H9 (cell line): ENCODE measurements at places on chromosomes 7 and 10.

DNA sequence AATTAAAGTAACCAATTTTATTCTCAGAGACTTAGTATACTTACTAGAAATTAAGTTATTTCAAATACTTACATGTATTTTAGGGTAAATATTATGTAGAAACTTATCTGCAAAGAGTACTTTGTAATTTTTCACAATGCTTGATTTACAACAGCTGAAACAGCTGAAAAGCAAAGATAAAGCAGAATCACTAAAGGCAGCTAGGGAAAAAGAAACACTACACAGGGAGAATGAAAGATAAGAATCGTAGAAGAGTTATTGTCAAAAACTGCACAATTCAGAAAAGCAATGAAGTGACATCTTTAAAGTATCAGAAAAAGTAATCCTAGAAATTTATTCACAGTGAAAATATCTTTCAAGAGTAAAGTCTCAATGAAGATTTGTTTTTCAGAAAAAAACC, 69.7 kb upstream of the ZNF804B start:
- no peak for DNase-seq

DNA sequence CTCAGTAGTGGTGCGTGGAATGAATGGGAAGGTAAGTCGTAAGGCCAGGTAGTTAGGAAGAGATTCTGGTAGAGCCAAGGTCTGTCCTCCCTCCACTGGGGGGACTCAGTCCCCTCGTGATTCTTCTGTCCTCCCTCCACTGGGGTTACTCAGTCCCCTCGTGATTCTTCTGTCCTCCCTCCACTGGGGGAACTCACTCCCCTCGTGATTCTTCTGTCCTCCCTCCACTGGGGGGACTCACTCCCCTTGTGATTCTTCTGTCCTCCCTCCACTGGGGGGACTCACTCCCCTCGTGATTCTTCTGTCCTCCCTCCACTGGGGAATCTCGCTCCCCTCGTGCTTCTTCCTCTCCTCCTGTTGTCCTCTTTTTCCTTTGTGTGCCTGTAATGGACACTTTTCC, 125.1 kb downstream of the CELF2 start:
- no peak for DNase-seq

GRCh38 chr7:123629281-123629680, 26.4 kb upstream of the LMOD2 start:
- no peak for DNase-seq

DNA sequence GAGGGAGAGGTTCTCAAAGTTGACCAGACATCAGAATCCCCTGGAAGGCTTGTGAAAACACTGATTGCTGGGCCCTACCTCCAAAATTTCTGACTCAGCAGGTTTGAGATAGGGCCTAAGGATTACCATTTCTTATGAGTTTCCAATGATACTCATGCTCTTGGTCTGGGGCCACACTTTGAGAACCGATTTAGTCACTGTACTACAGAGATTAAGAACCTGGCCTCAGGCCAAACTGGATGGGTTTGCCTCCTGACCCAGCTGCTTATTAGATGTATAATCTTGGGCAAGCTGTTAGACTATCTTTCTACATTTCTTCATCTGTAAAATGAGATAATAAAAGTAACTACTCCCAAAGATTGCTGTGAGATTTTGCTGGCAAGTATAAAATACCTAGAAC, 77.1 kb upstream of the SCIN start:
- DNase-seq: no peak

GRCh38 chr7:156751319-156751718, 110.7 kb downstream of the RNF32 start:
- DNase-seq: no peak

DNA sequence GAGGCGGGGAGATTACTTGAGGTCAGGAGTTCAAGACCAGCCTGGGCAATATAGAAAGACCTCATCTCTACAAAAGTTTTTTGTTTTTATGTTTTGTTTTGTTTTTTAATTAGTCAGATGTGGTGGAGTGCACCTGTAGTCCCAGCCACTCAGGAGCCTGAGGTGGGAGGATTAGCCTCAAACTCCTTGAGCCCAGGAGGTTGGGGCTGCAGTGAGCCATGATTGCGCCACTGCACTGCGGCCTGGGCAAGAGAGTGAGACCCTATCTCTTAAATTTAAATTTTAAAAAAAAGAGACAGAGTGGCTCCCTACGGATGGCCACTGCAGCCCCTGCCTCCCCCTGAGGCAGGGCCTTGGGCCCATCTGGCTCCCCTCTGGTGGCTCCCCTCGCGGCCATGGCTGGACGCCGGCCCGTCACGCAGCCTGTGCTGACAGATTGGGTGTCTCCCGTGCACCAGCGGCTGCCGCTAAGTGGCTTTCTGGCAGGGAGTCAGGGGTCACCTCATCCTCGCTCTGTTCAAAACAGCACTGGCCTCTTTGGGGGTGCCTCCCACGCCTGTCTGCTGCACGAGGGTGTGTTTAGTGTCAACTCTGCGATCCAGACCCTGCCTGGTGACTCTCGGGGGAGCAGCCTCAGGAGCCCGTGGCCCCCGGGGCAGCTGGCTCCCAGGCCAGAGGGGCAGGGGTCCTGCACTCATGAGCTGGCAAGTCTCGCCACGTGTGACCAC, 44.4 kb upstream of the ELN start:
- no peak for DNase-seq

- no peak for DNase-seq
Observed at GRCh38 chr7:69996121-69996520, 397.8 kb downstream of the AUTS2 start.

- DNase-seq: no peak
Observed at GRCh38 chr7:112638675-112639400, 151.4 kb downstream of the TMEM168 start.

GRCh38 chr7:157405914-157406810, 69.4 kb downstream of the DNAJB6 start:
- DNase-seq: no peak

GRCh38 chr10:130371666-130372065, 235.5 kb downstream of the GLRX3 start:
- DNase-seq: no peak

GRCh38 chr7:116439841-116440549, 59.5 kb upstream of the CAV2 start:
- no peak for DNase-seq

DNA sequence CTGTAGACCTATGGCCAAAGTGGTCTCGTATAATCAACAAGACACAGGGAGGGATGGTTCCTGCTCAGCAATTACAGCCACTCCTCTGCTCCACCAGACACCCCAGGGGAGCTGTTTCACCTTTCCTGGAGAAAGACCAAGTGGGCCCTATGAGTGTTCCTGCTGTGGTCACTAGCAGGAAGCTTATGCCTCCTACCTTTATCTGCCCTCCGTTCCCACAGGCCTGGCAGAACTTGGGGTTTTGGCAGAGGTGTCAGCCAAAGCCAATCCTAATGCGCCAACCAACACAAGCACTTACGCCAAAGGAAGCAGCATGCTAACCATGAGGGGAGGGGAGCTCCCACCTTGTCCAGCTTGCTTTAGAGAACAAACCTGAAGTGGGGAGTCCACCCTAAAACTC, 31.2 kb downstream of the XPNPEP1 start:
- DNase-seq: peak; percentile 21

DNA sequence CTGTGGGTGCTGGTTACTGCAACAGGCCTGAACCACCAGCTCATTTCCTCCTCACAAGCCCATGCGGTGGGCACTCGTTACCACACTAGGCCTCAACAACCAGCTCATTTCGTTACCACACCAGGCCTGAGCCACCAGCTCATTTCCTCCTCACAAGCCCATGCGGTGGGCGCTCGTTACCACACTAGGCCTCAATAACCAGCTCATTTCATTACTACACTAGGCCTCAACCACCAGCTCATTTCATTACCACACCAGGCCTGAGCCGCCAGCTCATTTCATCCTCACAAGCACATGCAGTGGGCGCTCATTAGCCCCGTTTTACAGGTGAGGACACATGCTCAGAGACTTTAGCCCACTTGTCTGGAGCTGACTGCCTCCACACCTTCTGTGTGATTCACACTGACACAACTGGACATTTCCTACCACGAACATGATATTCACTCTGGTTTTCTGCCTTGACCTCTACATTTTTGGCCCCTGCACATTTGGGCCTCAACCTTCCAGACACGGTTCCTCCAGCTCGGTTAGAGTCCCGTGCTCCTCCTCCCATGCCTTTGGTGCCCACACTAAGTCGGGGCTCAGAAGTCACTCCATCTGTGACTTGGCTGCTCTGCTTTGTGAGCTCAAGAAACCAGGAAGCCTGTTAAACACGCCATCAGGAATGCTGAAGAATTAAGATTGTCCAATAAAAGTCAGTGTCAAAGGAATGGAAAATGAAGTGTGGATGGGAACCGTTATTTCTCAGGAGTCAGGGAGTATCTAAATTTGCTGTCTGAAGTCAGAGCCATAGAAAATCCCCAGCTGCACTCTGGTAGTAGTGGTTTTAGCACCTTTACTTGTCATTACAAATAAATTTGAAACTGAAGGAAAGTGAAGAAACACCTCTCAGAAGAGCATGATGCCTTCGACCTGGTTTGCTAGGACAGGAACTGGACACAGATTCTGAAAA, 55.8 kb upstream of the LANCL2 start:
- DNase-seq: no peak

DNA sequence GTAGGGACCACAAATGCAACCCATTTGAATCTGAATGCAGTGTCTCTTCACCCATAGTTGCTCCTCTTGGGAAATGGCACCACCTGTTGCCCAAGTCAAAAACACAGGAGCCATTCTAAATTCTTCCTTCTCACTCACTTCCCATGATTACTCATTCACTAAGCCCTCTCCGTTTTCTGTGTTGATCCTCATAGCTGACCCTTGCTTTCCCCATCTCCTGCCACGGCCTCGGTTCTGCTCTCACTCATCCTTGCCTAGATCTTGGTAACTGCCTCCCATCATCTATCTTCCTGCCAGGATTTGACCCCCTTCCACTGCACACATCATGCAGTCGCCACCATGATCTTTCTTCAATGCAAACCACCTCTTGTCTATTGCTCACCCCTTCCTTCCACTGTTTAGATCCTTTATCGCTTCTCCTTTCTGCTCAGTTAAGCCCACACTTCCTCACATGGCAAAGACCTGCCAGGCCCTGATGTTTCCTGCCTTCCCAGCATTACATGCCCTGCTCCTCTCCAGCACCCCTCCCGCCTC, 19.0 kb upstream of the CPN1 start:
- no peak for DNase-seq

- DNase-seq: no peak
Observed at GRCh38 chr10:24858288-24859270, 93.8 kb downstream of the PRTFDC1 start.

GRCh38 chr7:155122831-155123230, 52.7 kb downstream of the HTR5A start:
- DNase-seq: no peak

DNA sequence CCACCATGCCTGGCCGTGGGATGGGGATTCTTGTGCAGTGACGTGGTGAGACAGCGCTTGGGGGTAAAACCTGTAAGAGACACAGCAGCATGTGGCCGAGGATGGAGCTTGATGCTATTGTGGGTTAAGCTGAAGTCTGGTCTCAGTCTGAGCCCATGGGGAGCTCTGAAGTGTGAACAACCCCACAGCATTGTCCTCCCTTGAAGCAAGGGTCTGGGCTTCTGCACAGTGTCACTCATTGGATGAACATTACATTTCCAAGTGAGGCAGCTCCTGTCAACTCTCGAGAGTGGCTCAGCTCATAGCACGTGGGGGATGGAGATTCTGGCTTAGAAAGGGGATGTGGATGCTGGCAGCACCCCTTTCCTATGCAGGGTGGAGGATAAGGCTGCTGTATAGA, 32.2 kb upstream of the ZNF438 start:
- DNase-seq: no peak

GRCh38 chr10:33336582-33337325, 2.3 kb upstream of the NRP1 start:
- DNase-seq: peak; percentile 48

DNA sequence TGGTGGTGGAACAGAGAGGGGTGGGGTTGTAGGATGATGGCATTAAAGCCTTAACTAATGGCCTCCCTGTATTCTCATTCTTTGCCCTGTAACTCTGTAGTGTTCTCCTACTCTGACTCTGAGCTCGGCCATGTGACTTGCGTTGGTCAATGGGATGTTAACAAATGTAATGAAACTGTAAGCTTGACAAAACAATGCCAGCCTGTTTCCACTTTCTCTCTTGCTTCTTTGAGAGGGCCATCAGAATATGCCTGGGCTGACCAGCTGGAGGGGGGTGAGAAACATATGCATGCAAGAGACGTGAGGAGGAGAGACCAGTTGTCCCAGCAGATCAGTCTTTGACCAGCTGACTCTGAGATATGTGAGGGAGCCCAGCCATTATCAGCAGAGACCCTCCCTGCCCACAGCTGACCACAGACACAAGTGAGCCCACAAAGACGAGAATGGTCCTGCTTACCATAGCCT, 100.6 kb downstream of the ICA1 start:
- no peak for DNase-seq

GRCh38 chr10:114902151-114902550, 35.8 kb upstream of the TRUB1 start:
- no peak for DNase-seq

- DNase-seq: no peak
Observed at GRCh38 chr7:33711231-33712019, 193.9 kb upstream of the BMPER start.

DNA sequence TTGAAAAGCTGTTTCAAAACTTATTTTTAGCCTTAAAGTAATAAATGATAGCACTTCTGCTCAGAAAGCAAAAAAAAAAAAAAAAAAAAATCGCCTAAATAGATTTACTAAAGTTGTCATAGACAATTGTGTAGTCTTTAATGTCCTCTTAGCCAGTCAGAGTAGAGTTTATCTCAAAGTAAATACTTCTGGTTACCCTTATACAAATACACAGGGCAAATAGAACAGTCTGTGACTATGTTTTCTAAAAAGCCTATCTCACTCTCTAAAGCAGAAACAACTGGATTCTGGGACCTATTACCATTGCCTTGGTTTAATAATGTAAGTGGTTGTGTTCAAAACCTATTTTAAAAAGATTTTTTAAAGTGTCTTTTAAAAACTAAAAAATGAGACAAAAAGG, 156.2 kb upstream of the THSD7A start:
- no peak for DNase-seq

- no peak for DNase-seq
Observed at GRCh38 chr7:82044497-82045080, 274.7 kb upstream of the HGF start.

DNA sequence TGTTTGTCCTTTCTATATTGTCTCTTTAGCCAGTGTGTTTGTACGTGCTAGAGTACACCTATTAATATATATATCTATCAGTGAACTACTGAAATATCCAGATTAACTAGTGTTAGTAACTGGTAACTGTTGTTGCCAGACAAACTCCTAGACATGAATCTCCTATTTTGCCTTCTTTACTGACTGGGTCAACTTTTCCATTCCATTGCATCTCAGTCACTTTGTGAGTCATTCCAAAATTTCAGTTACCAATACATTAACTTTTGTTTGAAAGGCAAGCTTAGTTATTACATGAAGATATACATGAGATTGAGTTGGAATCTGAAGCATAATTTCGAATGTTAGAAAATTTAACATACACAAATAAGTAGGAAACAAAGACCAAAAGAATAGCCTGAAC, 51.4 kb downstream of the BTAF1 start:
- DNase-seq: no peak

GRCh38 chr10:30973737-30974136, 57.9 kb downstream of the ZNF438 start:
- no peak for DNase-seq

GRCh38 chr7:98209166-98209920, 1.9 kb upstream of the BHLHA15 start:
- DNase-seq: no peak

- DNase-seq: no peak
Observed at GRCh38 chr7:76142861-76143260, 58.8 kb upstream of the SRRM3 start.

- peak; percentile 48 for DNase-seq
Observed at GRCh38 chr7:151520419-151521261, 945 bp upstream of the RHEB start.

GRCh38 chr10:78861529-78862327, 207.0 kb upstream of the ZMIZ1 start:
- DNase-seq: no peak
